ENCODE measurements at places on chromosomes 7 and 10. TPM values are rescaled to one million over a fixed set of nuclear protein-coding genes. Genes with fewer than 3 reads are reported as not detected.

DNA sequence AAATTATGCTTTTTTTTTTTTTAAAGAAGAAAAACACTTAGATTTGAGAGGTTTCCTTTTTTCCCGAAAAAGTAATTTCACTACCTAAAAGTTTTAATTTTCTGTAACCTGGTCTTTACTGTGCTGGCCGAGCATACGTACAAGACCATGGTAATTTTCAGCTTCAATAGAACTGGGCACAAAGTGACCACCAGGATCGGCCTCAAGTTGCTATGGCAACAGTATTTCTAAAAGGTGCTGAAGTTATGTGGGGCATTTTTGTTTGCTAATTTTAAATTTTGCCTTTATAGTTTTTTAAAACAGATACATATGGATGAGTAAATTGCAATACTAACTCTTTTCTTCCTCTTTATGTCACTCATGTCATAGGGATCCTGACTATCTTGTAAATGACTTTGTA, 69.4 kb downstream of the FAM204A start:
- peaks cover 40% of the 10 kb centered on the region for H3K27me3 ChIP-seq
- H3K36me3 ChIP-seq = peaks cover 1% of the 10 kb centered on the region
- no peak for DNase-seq

- peaks cover 20% of the 10 kb centered on the region for H3K27me3 ChIP-seq
- H3K4me1 ChIP-seq = no peaks in the 10 kb centered on the region
- no peak overlapping the region for H3K27ac ChIP-seq
- no peaks in the 10 kb centered on the region for H3K36me3 ChIP-seq
- no peak overlapping the region for H3K4me3 ChIP-seq
- no peak for DNase-seq
Measured at GRCh38 chr7:142539901-142540300, 209.4 kb upstream of the PRSS1 start.

- no peak overlapping the region for H3K27ac ChIP-seq
- peaks cover 14% of the 10 kb centered on the region for H3K27me3 ChIP-seq
- no peaks in the 10 kb centered on the region for H3K36me3 ChIP-seq
- no peak overlapping the region for H3K4me3 ChIP-seq
- DNase-seq = no peak
- peaks cover 10% of the 10 kb centered on the region for H3K4me1 ChIP-seq
Measured at GRCh38 chr10:51079766-51080165, 5.5 kb downstream of the PRKG1 start.

DNA sequence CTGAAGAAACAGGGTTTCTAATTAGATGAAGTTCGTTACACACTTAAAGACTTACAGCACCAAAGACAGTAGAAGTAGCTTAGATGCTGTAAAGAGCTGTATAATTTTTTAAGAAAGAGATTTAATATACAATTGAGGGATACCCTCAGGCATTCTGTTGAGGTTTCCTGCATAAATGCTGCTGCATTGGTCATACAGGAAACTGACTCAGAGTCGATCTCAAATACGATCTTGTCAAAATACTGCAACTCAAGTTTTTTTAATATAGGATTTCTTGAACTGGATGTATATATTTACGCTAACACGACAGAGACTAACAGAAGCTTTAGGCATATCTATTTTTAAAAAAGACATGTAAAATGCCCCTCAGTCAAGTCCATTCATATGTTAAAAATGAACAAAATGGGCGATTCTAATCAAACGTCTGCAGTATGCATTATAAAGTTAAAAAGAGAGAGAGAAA, 2.4 kb upstream of the ARID5B start:
- H3K27ac ChIP-seq = no peak overlapping the region
- no peak overlapping the region for H3K4me3 ChIP-seq
- DNase-seq = no peak
- H3K36me3 ChIP-seq = no peaks in the 10 kb centered on the region

DNA sequence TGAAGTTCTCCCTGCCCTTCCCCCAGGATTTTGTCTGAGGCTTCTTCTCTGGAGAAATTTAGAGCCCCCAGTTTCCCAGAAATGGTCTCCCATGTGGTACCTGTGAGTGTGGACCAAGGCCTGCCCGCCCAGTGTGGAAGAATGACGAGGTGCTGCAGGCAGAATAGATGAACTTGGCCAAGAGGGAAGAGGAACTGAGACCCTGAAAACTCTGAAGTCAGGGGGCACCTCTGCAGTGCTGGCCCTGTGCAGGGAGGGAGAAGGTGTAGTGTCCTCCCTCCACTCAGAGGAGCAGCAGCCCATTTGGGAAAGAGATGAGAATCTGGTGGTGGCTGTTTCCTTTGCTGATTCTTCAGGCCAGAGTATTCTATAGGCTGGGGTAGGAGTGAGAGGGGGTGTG, 115.2 kb upstream of the PCGF5 start:
- H3K27me3 ChIP-seq = peaks cover 12% of the 10 kb centered on the region
- H3K27ac ChIP-seq = no peak overlapping the region
- no peak for DNase-seq
- no peak overlapping the region for H3K4me3 ChIP-seq
- no peaks in the 10 kb centered on the region for H3K4me1 ChIP-seq
- H3K36me3 ChIP-seq = no peaks in the 10 kb centered on the region

GRCh38 chr10:78568620-78569019, 500.1 kb upstream of the ZMIZ1 start:
- no peak overlapping the region for H3K27ac ChIP-seq
- peaks cover 32% of the 10 kb centered on the region for H3K4me1 ChIP-seq
- no peak for DNase-seq
- peaks cover 26% of the 10 kb centered on the region for H3K27me3 ChIP-seq
- no peak overlapping the region for H3K4me3 ChIP-seq
- H3K36me3 ChIP-seq = no peaks in the 10 kb centered on the region

GRCh38 chr7:158357898-158358821, 229.5 kb downstream of the PTPRN2 start:
- H3K4me3 ChIP-seq = no peak overlapping the region
- no peak for DNase-seq
- H3K27ac ChIP-seq = peak overlapping the region; percentile 80
- H3K27me3 ChIP-seq = peaks cover 33% of the 10 kb centered on the region
- peaks cover 1% of the 10 kb centered on the region for H3K4me1 ChIP-seq

Gene SPDYE2
- total RNA-seq = not detected

Gene MCMBP
- 47.0 TPM for total RNA-seq

Gene PNLIPRP3
- not detected for total RNA-seq

Gene ZPBP
- total RNA-seq = not detected

Gene H2BK1
- total RNA-seq = not detected

Gene LIPF
- not detected for total RNA-seq

All from progenitor cell of endocrine pancreas (in vitro differentiated cells).